ENCODE measurements at places on chromosomes 1 and 21.

- DNase-seq = no peak
These were observed 68.6 kb upstream of the HSPA13 start for GRCh38 chr21:14451546-14451945.

DNA sequence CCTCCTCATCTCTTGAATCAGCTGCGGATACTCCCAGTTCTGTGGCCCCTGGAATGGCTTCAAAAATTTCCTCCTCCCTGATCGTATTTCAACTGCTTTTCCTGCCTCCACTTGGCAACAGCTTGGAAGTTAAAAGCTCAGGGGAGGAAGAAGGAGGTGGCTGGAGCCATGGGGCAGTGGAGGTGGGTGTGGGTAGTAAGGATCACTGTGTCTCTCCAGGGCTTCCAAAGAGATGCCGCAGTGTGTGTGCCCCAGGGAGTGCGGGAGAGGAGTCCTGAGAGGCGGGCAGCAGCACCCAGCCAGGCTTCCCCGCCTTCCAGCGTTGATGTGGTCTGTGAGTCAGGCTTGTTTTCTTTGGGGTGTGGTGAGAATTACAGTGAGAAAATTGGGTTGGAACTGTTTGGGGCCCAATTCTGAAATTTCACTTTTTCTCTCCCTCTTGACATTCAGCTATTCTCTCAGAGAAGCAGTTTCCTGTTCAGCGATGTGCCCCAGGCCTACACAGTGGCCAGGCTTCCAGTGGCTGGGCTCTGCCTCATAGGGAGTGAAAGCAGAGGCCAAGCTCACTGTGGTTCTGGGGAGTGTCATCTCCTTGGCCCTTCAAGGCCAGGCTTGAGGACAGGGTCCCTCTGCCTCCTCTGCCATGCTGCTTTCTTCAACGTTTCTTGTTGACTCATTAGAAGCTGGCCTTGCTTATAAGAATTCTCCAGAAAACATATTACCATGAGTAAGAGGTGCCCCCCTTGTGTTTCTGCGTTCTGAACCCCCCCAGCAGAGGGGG, 69.0 kb downstream of the PGM1 start:
- no peak for DNase-seq

DNA sequence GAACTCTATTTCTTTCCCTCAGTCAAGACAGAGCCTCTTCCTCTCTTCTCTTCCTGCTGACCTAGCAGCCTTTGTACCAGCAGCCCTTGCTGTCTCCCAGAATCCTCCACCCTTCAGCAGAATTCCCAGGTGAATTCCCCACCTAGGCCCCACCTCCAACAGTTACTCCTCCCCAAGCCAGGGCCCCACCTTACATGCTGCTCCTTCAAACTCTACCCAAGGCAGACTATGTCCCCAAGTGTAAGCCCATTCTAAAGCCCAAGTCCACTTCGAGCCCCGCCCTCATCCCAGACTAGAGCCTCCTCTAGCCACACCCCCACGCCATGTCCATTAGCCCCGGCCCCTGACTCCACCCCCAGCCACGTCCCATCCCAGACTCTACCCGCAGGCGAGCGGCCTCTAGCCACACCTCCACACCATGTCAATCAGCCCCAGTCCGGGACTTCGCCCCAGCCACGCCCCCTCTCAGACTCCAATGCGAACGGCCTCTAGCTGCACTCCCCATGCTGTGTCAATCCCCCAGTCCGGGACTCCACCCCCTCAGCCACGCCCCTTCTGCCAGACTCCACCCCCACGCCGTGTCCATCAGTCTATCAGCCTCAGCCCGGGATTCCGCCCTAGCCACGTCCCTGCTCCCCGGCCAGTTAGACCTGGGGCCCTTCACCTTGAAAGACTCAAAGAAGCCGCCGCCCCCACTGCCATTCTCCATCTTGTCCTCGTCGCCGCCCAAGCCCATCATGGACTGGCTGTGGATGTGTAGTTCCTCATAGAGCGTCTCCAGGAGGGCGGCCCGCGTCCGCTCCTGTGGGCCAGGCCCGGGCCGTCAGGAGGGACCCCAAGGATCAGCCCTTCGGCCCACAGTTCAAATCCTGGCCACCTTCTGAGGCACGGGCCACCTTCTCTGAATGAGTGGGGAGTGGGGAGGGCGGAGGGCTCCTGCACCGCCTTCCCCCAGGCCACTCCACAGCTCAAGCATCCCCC, 61.3 kb downstream of the RAP1GAP start:
- DNase-seq = no peak

DNA sequence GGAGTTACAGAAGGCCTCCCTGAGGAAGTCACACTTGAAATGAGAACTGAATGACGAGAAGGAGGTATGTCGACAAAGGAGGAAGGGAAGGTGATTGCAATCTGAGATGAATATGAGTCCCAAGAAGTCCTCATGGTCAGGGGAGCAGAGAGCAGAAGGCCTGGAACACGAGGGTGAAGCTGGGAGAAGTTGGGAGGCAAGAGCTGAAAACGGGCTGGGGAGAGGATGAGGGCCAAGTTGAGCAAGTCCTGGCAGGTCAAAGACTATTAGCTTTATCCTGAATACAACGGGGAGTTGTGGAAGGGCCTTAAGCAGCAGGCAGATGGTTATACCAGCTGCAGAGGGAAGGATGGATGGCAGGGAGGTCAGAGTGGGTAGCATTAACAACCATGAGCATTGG, 89.5 kb downstream of the KCNJ15 start:
- no peak for DNase-seq

- no peak for DNase-seq
These were observed 5.9 kb upstream of the VCAM1 start for GRCh38 chr1:100713626-100714025.

DNA sequence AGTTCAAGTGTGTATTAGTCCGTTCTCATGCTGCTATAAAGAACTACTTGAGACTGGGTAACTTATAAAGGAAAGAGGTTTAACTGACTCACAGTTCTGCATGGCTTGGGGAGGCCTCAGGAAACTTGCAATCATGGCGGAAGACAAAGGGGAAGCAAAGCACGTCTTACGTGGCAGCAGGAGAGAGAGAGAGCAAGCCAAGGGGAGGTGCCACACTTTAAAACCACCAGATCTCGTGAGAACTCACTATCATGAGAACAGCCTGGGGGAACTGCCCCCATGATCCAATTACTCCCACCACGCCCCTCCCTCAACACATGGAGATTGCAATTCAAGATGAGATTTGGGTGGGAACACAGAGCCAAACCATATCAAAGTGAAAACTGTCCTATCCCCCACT, 4.1 kb upstream of the MIS18A start:
- DNase-seq = no peak

DNA sequence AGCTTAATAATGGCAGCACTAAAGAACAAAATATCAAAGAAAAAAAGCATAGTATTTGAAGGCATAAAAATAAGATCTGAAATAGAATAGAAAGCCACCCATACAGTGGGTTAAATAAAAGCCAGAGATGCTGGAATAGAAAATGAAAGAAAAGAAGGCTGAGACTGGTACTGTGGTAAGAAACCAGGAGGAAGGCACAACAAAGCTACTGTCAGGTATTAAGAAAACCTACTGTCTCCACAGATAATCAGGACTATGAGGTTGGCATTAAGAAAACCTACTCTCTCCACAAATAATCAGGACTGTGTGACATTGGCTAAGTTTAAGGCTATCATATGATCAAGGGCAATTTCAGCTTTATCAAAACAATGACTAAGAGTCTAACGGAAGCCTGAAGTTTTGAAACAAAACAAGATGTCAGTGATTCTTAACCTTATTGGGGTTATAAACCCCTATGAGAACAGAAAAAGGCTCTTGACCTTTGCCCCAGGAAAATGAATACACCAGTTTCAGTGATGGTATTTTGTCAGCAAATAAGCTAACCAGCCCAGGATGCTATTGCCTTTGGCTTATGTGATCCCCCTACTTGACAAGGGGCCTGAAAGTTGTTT, 24.4 kb downstream of the MCOLN2 start:
- DNase-seq = no peak

DNA sequence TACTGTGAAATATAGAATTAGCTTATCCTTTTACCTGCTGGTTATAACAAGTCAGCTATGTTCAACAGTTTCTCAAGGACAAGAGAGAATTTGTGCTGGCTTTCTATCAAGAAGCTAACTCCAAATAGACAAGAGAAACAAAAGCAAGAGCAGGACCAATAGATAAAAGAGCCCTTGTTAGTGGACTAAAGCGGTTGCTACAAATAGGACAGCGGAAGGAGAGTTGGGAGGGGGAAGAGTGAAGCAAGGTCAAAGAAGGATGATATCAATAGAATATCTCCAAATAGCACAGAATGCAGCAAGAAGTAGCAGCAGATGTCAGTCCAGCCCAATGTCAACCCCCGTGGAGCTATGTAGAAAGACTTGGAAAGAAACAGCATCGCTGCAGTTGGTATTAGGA, 53.0 kb upstream of the AKT3 start:
- no peak for DNase-seq

DNA sequence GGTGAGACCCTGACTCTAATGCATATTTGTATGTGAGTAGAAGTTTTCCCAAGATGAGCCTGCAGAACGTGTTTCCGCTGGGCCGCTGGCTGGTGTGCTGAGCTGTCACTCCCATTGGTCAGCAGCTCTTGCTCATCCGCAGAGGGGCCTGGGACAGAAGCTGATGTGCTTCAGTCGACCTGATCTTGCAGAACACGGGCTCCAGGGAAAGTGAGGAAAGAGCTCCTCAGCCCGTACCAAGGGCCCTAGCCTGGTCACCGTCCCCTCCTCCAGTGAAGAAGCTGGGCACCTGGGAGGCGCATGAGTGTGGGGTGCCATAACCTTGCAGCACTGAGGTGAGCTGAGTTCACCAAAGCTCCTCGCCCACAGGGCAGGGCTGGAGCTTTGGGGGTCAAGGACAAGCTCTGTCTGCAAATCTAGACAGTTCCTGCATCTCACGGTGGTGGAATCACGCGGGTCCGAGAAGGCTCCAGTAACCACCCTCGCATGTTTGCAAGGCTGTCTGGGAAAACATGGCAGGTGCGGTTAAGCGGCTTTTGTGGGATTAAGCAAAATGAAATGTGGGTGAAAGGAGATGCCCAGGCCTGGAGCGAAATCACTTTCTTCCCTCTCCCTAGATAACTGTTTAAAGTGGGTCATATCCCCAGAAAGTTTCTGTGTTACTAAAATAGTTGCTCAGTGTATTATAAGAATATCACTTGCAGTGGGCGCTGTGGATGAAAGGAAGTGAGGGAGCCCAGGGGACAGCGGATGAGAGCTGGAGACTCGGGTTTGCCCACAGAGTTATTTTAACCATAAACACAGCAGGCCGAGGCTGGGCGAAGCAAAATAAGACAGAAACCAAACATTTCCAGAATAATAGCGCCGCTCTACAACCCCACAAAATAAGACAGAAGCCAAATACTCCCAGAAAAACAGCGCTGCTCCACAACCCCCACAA, 33.1 kb upstream of the LRRC3 start:
- no peak for DNase-seq

GRCh38 chr1:6100861-6101783, 55.4 kb downstream of the KCNAB2 start:
- DNase-seq = no peak

DNA sequence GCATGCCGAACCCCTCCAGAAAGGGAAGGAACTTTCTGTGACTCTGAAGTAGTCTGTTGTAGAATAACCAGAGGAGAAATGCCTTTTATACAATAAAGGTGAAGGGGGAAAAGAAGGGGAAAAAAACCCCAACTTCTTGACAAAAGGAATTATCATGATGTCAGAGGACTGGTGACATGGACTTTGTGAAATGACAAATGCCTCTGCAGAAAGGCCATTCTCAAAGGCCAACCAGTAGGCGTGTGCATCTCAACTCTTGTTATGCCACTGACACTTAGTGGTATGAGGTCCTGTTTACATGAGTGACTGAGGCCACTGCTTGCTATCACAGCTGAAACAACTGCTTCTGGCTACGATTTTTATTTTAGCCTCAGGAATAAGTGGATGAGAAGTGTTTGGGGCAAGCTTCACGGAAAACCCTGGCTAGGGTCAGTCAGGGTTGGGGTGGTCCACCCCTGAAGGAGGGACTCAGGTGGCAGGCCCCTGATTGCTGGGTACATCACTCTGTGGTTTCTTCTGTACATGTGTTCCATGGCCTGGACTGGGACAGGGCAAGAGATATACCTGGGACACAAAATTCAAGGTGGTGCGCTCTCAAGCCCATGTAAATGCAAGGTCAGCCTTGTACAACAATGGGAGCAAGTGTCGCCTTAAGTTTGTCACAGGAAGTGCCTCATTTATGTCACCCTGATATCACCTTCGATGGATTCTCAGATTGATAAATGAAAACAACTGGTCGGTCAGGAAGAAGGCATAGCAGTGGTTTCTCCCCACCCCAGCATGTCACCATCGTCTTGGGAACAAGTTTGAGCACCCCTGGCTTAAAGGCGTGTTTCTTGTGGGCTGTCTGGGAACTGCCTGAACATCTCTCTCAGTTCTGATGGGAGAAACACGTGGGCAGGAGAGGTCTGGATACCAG, 12.4 kb downstream of the RUNX1 start:
- DNase-seq = no peak

DNA sequence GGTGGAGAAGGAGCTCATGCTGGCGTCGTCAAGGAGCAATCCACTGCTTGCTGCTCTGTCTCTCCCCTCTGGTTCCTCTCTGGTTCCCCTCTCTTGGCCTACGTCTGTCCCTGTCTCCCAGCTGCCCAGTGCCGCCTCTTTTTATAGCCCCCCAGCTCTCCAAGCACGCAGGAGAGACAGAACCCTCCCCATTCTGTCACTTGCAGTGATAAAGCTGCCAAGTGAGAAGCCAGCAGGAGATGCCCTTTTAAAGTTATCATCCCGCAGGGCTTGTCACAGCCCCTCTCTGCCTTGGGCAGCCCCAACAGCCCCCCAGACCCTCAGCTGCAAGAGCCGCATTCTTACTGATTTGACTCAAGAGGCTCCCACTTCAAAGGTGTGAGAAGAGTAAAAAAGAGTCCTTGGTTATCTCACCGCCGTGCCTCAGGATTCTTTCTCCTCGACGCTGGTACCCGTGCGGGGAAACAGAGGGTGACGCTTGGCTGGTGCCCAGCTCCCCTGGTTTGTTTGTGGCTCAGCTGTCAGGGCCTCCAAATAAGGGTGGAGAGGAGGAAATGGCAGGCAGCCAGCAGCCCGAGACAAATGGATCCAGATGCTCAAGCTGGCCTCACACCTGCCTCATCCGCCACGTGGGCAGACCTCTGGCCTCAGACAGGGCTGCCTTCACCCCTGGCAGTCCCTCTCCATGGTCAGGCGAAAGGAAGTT, at the start of gene NPPA:
TSS of gene NPPA (minus strand) at position 117 of the 706 bp plus-strand sequence. CDS start at position 18, 99 bp downstream.
- DNase-seq = peak; percentile 89

DNA sequence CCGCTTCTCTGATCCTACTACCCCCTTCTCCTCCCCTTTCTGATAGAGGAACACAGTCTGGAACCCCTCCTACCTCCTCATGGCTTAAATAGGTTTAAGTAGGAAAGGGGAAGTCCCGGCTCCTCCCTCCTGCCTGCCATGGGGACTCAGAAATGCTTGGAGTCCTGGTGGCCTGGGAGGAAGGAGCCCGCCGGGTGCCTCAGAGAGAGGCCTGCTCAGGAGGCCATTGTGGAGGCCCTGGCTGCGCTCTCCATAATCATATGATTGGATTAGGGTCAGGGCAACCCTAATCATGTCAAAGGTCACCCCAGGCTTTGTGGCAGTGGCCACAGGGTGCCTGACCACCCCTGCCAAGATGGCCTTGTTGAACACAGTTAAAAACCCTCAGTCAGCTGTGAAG, 29.0 kb downstream of the WNT3A start:
- DNase-seq = no peak

- DNase-seq = no peak
These were observed 142.4 kb downstream of the PLPP3 start for GRCh38 chr1:56436912-56437417.
